ENCODE measurements at places on chromosomes 1 and 21.
A peak's percentile ranks its signal among the peaks of the same experiment; 100 is the strongest.

GRCh38 chr1:169945181-169945580 is 51.5 kb upstream of the SCYL3 start:
- DNase-seq, result no peak

- DNase-seq, result peak; percentile 28
These were observed 73.9 kb upstream of the ANGPTL1 start for GRCh38 chr1:178944729-178945128.

GRCh38 chr21:28148400-28149064 is 844.1 kb downstream of the LTN1 start:
- no peak for DNase-seq

- no peak for DNase-seq
These were observed 17.9 kb downstream of the GBP5 start for GRCh38 chr1:89254658-89255287.

GRCh38 chr21:38267136-38267755 is 10.5 kb downstream of the KCNJ15 start:
- DNase-seq, result no peak

DNA sequence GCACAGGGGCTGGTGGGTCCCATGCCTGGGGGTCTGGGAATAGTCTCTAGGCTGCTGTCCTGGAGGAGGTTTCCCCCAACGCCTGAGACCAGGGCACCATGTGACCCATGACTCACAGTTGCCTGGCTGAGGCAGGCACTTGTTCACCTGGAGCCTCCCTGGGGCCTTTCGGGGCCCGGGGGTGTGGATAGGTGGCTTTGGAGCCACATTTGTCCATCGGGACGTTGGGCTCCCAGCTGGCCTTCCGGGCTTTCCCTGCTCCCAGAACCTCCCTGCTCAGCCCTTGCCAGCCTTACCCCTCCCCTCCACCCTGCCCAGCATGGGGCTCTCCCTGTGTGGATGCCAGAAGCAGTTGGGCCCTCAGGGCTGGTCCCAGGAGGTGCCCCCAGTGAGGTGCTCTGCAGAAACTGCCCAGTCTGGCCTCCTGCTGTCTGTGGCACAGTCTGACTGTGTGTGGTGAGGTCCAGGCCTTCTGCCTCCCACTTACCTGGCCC is 14.2 kb downstream of the COL6A1 start:
- DNase-seq, result peak; percentile 71

DNA sequence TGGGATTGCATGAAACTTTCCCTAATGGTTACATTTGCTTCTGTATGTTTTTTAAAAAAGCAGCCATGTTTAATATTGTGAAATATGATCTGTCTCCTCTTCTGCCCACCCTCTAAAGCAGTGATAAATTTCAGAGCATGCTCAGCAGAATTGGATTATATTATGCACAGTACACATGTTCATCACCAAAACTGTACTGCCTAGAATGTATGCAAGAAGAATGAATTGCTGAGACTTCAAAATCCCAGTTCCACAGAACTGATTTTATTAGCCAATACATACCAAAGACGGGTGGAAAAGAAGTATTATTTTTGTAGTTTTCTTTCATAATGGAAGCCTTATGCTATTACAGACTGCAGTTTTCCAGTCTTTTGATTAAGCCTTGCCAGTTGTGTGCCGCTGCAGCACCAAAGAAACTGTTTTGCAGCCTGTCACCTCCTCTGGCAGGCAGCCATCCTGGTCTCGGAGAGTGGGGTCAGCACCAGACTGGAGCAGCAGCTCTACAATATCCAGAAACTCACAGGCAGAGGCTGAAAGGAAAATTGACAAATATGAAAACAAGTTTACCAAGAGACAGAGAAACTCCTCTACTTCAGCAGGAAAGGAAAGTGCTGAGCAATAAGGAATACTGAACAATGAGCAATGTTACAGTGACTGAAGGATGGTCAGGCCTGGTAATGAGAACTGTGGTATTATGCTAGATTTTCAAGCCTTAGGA is 58.1 kb downstream of the LHX4 start:
- DNase-seq, result no peak

DNA sequence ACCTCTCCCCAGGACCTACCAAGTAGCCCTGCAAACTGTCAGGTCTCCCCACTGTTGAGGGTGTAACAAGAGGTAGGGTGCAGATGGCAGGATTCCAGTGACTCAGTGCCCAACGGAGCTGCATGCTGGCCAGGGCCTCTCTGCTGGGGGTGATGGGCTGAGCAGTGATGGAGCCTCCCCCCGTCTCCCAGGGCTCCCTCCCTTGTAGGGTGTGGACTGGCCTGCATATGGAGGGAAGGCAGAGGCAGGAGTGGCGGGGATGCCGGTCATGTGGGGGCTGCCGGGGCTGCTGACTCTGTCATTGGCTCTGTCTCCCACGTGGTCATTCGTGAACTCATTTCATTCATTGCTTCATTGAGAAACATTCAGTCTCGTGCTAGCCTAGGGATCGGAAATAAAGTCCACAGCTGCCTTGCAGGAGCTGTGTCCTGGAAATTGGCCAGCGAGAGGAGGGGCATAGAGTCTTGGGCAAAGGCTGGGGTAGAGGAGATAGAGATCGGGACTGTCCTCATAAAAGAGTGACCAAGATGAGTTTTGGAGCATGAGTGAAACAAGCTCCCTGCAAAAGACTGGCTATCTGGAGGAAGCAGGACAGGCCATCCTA is 22.9 kb upstream of the DISP3 start:
- DNase-seq, result no peak

DNA sequence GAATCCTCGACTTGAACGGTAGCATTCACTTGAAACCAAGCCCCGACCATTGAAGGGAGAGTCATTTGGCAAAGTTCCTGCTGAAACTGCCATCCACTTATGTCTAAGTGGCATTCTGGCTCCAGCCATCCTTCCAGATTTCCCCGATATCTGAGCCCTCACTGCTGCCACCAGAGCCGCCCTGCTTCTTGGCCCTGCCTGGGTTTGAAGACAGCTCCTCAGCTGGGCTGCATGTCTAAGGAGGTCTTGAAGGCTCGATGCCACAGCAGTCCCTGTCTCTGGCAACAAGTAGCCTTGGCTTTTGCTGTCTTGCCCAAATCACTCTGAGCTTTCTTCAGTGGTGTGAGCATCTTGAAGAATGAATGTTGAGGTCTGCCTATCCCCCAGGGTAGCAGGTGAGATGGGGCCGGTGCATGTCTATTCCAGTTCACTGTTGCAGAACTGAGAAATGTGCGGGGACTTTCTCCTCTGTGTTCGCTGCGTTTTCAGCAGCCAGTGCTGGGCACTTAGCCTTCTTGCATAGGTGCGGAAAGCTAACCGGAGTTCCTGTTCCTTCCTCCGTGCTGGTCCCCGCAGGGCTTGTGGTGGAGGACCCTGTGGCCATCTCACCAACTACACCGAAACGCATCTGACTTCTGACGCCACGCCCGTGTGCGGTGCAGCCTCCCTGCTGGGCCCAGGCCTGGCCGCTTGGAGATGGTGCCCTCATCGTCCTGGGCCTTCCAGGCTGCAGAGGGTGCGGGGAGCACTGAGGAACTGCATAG is 29.2 kb downstream of the MAN1C1 start:
- peak; percentile 67 for DNase-seq

DNA sequence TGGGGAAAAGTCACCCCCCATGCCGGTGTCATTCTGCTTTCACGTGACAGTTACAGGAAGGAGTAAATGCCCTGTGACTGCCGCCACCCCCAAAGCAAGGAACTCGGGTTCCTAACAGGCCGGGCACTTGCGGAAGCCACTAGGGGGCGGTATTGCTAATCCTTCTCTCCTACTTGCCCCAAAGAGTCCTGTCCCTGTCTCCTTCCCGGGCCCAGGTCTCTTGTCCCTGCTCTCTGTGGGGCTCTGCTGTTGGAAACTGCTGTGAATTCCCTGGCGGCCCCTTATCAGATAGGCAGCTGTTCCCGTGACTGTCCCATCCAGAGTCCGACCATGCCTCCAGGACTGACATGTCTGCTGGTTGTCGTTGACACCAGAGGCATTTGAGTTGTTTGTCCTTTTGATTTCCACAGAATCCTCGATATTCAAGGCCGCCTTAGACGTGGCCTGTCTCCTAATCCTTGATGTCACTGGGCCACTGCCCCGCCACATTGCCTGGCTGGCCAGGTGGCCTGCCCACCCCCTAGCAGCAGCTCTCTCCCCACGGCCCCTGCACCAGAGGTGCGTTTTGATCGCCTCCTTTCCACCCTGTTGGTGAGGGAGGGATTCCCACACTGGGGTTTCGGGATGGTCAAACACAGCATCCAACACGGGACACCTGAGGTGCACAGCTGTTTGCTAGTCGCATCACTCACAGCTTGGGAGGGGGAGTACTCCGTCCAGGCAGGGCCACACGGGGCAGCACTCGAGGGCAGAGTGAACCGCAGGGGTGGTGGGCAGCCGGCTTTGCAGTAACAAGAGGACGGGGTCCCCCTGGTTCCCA is 37.3 kb downstream of the CHAF1B start:
- DNase-seq, result no peak

DNA sequence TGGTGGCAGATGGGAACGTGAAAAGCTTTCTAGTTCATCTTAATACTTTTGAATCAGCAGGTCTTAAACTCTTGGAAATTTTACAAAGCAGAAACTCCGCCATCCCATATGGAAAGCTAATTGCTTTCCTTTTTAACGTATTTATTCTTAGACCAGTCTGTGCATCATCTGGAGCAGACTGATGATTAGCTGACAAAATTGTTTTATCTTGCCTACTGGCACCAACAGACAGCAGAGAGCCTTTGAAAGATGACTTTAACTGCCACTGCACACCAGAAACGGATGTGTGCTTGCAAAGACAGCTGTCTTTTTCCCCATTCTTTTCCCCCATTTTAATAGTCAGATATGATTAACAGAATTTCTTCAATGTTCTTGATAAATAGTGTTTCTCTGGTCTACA is 97.0 kb downstream of the PLD5 start:
- no peak for DNase-seq

DNA sequence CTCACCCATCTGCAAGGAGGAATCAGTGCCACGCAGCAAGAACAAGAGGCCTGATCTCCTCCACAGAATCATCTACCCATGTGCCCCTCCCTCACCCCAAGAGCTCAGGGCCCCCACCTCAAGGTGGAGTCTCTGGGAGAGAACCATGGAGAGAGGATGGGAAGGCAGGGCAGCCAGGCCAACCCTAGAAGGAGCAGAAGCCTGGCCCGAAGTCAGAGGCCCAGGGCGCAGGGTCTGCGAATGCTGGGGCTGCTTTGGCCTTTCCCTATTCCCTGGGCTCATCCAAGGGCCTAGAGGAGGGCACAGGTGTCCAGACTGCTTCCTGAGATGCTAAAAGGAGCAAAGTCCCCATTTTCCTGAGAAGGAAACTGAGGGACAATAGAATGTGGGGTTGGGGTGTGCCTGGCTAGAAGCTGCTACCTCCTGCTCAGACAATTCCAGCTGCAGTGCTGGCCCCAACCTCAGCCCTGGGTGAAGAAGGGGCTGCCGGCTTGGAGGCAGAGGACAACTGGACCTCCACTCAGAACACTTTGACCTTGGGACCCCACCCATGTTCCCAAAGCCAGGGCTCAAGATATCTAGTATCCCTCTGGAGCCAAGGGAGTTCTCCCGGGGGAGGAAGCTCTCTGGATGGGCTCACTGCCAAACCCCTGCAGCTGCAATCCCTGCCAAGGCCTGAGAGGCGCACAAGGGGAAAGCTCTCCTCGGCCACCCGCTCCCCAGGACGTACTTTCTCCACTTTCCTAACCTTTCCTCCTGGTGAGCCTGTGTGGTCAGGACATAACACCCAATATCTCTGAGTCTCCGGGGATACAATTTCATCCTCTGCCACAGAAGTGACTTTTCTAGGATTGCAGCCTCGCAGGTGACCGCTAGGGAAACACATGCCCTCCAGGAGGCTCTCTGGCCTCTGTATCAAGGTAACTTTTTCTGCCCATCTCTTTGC is 16.6 kb upstream of the LEMD1 start:
- DNase-seq, result no peak

DNA sequence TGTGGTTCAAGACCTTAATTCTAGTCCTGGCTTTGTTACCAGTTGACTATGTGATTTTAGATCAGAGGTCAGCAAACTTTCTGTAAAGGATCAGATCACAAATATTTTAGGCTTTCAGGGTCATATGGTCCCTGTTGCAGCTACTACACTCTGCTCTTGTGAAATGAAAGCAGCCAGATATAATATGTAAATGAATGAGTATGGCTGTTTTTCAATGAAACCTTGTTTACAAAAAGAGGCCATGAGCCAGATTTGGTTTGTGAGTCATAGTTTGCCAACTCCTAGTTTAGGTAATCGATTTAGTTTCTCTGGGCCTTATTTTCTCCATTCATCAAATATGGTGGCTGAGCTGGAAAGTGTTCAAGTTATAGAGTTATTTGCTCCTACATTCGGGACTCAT is 346.7 kb downstream of the NUF2 start:
- DNase-seq, result no peak

DNA sequence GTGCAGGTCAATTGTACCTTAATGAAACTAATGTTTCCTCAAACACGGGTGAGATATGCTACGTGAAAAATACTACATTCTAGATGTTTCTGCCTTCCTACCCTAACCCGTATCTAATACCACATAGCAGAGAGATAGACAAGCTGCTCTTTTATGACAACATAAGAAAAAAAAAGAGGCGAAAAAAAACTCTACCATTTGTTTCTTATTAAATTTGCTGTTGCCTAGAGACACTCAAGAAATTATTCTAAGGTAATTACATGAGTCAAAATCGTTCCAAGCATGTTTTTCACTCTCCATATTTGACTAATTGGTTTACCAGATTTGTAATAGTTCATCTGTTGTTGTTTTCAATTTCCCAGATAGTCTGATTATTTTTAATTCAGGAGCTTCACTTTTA is 27.4 kb downstream of the PALMD start:
- no peak for DNase-seq

GRCh38 chr1:227869279-227869842 is 53.9 kb downstream of the PRSS38 start:
- DNase-seq, result no peak

DNA sequence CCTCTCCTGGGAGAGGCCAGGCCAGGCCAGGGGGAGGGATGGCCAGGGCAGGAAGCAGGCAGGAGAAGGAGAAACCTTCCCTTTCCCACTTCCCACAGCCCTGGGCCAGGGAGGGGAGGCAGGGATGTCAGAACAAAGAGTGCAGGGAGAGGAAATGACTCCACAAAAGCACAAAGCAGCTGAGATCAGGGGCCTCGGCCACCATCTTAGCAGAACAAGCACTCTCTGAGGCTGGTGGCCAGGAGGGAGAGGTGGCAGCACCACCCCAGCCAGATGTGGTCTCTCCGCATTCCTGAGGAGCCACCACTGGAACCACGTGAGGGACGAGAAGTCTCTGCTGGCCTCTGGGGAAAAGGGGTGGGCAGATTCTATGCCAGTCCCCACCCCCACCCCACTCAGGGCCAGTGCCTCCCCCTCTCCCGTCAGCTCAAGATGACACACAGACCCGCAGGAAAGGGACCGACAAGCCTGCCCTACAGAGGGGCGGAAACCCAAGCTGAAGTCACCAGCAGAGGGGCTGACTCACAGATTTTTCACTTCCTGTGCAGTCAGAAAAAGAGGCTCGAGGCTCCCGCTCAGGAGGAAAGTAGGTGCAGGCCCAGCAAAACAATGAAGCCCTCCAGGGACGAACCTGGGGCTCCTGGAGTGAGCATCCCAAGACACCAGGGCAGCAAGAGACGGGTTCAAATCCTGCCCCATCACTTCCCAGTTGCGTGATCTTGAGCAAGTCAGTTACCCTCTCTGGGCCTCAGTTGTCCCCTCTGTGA is 24.1 kb upstream of the ALDH4A1 start:
- peak; percentile 90 for DNase-seq

GRCh38 chr1:205111354-205111753 is 10.4 kb downstream of the RBBP5 start:
- DNase-seq, result no peak
